ENCODE measurements at places on chromosomes 1 and 21.

DNA sequence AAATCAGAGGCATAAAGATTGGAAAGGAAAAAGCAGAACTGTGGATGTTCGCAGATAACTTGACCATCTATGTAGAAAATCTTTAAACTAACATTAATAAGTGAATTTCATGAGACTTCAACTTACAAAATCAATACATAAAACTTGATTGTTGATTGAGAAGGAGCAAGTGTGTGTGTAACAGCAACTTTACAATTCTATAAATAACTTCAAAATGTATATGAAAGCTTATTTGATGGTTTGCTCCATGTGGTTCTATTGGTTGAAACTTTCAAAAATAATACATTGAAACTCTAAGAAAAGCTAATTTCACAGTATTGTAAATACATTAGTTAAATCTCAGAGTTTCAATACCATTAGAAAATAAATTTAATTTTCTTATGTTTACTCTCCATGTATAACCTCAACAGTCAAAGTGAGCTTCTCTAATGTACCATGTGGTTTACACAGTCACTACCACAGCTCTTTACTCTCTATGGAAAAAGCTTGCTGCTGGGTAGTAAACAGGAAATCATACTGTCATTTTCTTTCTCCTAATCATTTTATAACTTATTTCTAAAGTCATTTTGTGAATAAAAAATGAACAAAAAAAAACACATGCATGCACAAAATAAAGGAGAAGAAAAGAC is 12.0 kb downstream of the AKT3 start:
- no peak for DNase-seq

DNA sequence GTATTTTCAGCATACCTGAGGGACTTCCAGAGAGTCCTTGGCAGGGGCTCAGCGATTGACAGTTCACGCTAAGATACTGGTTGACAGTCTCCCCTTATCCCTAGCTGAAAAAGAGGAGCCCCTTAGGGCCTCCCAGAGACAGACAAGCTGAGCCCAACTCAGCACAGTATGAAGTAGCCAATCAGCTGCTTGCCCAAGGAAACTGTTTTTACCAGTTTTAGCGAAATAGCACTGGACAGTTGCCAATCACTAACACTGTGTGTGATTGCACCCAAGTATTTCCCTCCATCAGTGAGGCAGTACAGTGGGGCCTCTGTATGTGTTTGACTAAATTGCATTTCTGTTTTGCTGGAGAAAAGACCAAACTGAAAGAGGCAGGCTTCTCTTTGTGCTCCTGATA is 27.0 kb downstream of the KHDRBS1 start:
- no peak for DNase-seq

- no peak for DNase-seq
These were observed 18.4 kb downstream of the HIPK1 start for GRCh38 chr1:113947388-113948107.

- DNase-seq = no peak
These were observed 19.5 kb upstream of the EXO1 start for GRCh38 chr1:241828463-241829021.

DNA sequence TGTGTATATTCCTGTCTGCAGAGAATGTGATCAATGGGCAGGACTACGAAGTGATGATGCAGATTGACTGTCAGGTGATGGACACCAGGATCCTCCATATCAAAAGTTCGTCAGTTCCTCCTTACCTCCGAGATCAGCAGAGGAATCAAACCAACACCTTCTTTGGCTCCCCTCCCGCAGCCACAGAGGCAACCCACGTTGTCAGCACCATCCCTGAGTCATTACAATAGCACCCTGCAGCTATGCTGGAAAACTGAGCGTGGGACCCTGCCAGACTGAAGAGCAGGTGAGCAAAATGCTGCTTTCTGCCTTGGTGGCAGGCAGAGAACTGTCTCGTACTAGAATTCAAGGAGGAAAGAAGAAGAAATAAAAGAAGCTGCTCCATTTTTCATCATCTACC is 65.2 kb downstream of the OLFML2B start:
- no peak for DNase-seq

GRCh38 chr1:210627755-210628154 is 299.1 kb downstream of the HHAT start:
- no peak for DNase-seq

DNA sequence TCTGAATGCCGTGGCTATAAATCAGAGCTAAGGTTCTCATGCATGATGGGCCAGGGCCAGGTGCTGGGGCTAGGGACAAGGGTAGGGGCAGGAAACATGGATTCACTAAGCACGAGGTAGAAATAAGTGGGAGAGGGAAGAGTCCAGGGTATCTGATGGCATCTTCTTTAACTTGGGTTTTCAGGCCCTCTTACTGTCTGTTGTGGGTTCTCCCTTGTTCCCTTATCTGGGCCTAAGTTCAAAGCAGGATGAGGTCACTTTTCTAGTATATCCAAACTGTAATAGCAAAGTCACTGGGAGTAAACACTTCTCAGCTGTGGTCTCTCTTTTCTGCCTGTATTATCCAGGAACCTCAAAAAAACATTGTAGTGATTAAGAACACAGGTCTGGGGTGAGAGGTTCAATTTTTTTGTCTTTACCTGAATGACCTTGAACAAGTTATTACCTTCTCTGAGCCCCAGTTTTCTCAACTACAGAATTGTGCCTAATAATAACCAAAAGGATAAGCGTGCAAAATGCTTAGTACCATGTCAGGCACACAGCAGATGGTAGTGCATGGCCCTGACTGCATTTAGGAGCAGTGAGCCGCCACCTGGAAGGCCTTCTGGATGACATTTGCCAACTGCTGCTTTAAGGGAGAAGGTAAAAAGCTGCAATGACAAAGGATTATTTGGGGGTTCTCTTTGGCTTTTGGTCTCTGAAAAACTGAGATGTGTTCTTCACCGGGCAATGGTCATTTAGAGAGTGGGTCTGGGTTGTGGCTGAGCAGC is 53.6 kb upstream of the A3GALT2 start:
- peak; percentile 79 for DNase-seq

- DNase-seq = no peak
These were observed 102.9 kb downstream of the ZZZ3 start for GRCh38 chr1:77579547-77579946.

DNA sequence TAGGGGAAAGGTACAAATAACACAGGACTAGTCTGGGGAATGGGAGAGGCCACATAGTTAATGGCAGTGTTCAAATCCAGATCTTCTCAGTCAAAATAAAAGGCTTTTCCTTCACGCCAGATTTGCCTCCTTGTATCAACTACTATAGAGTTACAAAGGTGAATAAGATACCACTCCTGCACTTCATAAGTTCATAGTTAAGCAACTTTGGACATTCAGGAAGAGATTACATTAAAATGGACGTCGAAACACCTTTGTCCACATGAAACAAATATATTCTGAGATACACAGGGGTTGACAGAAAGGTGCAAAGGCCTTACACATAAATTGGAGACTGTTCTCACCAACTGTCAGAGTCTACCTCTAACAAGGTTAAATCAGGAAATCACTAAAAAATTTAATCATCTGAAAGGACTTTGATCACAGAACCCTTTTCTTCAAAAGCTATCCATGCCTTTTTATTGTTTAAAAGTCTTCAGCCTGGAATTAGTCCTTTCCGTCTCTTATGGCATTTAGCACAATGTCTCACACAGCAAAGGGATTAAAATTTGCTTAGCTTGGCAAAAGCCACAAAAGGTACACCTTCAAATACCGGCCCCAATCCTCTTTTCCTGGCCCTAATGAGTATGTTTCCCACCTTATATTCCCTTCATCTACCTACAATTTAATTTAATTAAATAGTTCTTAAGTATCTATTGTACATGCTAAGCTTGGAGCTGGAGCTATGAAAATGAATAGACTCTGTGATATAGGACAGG is 8.1 kb downstream of the F5 start:
- DNase-seq = no peak

GRCh38 chr1:244329591-244330317 is 122.0 kb downstream of the ADSS2 start:
- no peak for DNase-seq

- DNase-seq = no peak
These were observed 8.1 kb downstream of the NIBAN1 start for GRCh38 chr1:184965944-184966860.

DNA sequence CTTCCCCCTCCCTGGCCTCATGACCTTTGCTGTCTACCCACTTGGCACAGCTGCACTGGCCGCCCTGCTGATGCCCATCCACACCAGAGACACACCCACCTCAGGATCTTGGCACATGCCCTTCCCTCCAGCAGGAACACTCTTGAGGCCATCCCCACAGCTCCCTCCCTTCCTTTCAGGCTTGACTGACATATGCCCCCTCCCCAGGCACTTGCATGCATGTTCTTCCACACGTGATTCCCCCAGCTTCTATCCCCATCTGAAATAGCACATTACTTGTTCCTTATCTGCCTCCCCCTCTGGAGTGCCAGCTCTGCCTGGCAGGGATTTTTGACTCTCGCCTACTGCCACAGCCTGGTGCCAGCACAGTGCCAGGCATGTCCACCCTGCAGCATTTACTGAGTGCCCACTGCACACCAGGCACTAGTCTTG is 98.5 kb upstream of the SLC25A33 start:
- DNase-seq = no peak

- peak; percentile 43 for DNase-seq
These were observed 216.0 kb downstream of the SMYD3 start for GRCh38 chr1:246291127-246291526.

GRCh38 chr21:42665484-42665883 is 12.1 kb downstream of the PDE9A start:
- DNase-seq = no peak

DNA sequence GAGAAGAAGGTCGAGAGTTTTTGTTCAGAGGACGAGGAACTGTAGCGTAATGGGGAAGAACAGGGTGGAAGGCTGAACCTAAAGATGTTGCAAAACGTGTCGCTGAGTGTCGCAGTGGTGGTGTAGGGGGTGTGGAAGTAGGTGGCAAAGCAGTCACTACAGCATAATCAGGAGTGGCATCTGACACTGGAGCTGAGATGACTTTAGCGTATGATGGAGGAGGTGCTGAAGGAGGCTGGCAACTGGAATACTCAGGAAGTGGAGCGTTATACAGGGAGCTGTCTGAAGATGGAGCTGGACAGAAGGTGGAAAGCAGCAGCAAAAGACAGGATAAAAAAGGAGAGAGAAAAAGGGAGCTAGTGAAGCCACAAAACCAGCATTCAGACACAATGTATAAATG is 89.9 kb upstream of the LBR start:
- no peak for DNase-seq

DNA sequence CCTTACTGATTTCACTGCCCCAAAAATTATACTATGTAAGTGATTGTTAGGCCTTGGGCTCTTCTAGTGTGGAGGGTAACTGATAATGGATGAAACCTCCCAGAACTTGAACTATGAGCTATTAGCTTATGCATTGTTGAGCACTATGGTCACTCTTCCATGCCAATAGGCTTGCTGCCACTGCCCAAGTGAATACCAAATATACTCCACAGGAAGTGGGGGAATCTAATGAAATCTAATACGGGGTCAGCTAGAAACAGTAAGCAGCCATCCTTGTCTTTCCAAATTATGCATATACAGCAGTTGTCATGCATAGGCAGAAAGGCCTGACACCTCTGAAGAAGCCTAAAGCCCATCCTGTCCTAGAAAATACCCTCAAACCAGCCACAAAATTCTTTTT is 198.7 kb upstream of the PTBP2 start:
- no peak for DNase-seq

DNA sequence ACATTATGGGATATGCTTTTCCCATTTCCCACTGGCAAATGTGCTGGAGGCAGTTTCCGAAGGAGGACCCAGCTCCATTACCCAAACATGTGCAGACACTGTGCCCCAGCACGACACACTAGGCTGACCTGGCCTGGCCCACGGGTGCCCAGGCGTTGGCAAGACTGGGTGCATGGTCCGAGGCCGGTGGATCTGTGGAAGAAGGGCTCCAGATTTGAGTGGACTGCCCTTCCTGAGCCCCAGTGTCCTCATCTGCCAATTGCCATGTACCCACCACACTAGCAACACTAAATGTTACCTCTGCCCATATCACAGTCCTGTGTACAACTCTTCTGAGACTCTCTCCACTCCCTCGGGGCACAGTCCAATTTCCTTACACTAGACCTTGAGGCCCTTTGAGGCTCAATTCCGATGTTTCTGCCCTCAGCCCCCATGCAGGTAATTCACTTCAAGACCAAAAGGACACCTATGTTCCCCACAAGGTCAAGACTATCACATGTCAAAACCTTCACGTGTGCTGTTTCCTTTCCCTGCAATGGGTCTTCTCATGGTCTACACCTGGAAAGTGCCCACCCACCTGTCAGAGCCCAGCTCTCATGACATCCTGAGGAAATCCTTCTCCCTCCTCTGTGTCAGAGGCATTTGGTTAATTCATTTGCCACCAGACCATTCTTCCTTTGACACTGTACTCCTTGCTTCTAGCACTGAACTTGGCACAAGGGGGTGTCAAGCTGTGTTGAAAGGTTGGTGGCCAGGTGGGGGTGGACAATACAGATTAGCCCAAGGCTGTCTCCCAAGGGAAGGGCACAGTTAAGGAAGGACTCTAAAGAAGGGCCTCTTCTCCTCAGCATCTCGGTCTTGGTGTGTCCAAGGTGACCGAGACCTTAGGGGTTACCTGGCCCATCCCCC is 124.9 kb downstream of the DMRTB1 start:
- no peak for DNase-seq

- DNase-seq = no peak
These were observed 263.0 kb upstream of the NRIP1 start for GRCh38 chr21:15327637-15328265.

- DNase-seq = no peak
These were observed 70.6 kb upstream of the PTGFR start for GRCh38 chr1:78420181-78420580.

GRCh38 chr21:37829447-37829846 is 86.8 kb downstream of the KCNJ6 start:
- DNase-seq = peak; percentile 88

All from NCI-H1694 (cell line).